ENCODE measurements at places on chromosomes 12 and 14. TPM values are rescaled to one million over a fixed set of nuclear protein-coding genes. Genes with fewer than 3 reads are reported as not detected.

DLGAP5 gene
- total RNA-seq = 1.2 TPM

C12orf50 gene
- not detected for total RNA-seq

- DNase-seq = peak; percentile 40
Measured at GRCh38 chr12:128449146-128449894, 182.3 kb downstream of the TMEM132C start.

DNA sequence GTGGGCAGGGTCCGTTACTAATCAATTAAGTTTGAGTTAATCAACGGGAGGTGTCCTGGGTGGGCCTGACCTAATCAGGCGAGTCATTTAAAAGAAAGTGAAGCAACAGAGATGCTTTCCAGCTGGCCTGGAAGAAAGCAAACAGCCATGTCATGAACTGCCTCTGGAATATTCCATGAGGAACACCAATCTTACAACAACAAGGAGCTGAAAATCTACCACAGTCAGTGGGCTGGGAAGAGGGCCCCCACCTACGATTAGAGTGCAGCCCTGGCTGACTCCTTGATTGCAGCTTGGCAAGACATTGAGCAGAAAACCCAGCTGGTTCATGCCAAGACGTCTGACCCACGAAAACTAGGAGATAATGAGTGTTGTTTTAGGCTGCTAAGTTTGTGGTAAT, 56.2 kb downstream of the SSPN start:
- no peak for DNase-seq

DNA sequence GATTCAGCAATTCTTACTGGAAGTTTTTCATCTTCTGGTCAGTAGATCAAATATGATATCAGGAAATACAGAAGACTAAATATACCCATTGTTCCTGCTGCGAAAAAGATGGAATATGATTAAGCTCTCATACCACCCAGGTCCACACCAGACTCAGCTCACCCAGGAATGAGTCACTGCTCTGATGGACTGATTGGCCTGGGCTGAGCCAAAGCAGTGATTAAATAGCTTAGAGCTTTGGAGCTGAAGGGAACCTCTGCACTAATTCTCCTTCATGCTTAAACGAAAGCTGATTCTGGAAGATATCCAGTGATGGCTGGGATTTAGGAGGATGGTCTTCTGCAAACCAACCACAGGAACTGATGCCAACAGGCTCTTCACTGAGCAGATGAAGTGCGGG, 62.0 kb upstream of the SYT1 start:
- DNase-seq = no peak

NOVA1 gene
- 25.1 TPM for total RNA-seq

SMIM41 gene
- total RNA-seq = 1.1 TPM

GRCh38 chr12:68180792-68181744, 21.5 kb upstream of the IFNG start:
- no peak for DNase-seq

EGLN3 gene
- 27.7 TPM for total RNA-seq

PMCH gene
- total RNA-seq = not detected

- DNase-seq = peak; percentile 88
Measured at GRCh38 chr12:57214398-57214781, 2.2 kb upstream of the NXPH4 start.

SUPT16H gene
- 76.2 TPM for total RNA-seq

GRCh38 chr14:60981633-60982455, 799 bp downstream of the SLC38A6 start:
- DNase-seq = peak; percentile 34

- no peak for DNase-seq
Measured at GRCh38 chr12:16019136-16019535, 108.0 kb downstream of the DERA start.

FANCM gene
- total RNA-seq = 4.0 TPM

CD163 gene
- total RNA-seq = 30.1 TPM

- DNase-seq = no peak
Measured at GRCh38 chr12:46265734-46266133, 3.1 kb downstream of the SLC38A1 start.

- DNase-seq = no peak
Measured at GRCh38 chr12:121774968-121775474, 18.5 kb downstream of the RHOF start.

DNA sequence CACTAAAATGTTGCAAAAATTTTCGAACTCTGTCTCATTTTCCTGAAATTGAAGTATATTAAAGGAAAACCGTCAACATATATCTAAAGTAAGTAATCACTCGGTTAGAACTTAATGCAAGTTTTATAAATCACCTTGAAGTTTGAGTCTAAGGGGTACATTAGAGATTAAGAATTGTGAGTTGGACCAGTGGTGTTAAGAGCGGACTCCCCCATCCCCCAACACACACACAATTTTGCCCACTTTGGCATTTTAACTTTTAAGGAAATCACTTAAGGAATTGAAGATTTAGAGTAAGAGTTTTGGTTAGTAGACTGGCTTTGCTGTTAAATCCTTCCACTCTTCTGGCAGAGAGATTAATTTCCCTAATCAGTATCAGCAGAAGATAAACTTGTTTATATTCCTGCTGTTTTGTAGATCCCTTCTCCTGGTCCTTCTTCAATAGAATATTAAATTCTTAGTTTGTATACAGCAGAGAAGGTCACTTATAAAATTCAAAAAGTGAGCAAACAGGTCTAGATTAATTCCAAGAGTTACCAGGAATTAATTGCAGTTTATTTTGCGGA, 1.5 kb downstream of the HIF1A start:
- DNase-seq = peak; percentile 20

SLC35E3 gene
- total RNA-seq = under 0.01 TPM

- DNase-seq = no peak
Measured at GRCh38 chr12:119202544-119202943, 23.8 kb downstream of the HSPB8 start.

- DNase-seq = peak; percentile 30
Measured at GRCh38 chr14:20657216-20658211, 16.0 kb upstream of the OR6S1 start.

GRCh38 chr12:59121451-59121850, 201.1 kb upstream of the LRIG3 start:
- no peak for DNase-seq

GRCh38 chr14:87995500-87996290, 2.7 kb upstream of the GALC start:
- DNase-seq = peak; percentile 45

- no peak for DNase-seq
Measured at GRCh38 chr14:72961579-72962335, 35.5 kb downstream of the DCAF4 start.

- no peak for DNase-seq
Measured at GRCh38 chr12:113658006-113658655, 186.5 kb upstream of the LHX5 start.

- DNase-seq = peak; percentile 41
Measured at GRCh38 chr12:121579190-121579791, 1.5 kb downstream of the KDM2B start.

- DNase-seq = no peak
Measured at GRCh38 chr14:105317546-105317945, 3.0 kb downstream of the PACS2 start.

DNA sequence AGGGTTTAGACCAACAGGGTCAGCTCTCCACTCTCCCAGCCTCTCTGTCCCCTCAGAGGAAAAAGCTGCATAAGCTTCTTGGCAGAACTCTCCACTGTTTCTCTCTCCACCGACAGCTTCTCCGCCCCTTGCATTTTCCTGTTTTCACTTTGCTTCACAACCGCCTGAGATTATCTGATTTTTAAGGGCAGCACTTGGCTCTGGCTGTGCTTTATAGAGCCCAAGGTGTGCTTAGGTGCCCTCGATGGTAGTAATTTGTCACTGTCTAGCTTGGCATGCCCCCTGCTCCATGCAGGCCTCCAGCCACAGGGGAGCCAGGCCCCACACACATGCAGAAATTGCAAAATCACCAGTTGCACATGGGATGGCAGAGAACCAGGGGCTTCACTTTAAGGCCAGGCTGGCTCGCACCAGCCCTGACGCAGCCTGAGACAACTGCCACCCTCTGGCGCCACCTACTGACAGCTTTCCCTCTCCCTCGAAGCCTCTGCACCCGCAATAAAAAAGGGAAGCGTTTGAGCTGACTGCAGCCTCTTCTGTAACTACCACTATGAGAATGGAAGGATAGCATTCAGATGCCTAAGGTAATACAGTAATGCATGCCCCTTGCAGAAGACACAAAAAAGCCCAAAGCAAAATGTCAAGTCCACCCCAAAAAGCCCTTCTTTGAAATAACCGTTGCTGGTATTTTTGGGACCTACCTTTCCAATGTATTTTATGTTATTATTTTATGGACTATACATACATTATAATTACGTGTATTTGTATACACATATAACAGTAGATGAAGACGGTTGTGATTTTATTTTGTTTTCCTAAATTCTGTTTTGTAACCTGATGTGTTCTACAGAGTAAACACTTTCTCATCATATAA, 32.0 kb upstream of the RIMBP2 start:
- peak; percentile 76 for DNase-seq

SRGAP1 gene
- 5.7 TPM for total RNA-seq

DNA sequence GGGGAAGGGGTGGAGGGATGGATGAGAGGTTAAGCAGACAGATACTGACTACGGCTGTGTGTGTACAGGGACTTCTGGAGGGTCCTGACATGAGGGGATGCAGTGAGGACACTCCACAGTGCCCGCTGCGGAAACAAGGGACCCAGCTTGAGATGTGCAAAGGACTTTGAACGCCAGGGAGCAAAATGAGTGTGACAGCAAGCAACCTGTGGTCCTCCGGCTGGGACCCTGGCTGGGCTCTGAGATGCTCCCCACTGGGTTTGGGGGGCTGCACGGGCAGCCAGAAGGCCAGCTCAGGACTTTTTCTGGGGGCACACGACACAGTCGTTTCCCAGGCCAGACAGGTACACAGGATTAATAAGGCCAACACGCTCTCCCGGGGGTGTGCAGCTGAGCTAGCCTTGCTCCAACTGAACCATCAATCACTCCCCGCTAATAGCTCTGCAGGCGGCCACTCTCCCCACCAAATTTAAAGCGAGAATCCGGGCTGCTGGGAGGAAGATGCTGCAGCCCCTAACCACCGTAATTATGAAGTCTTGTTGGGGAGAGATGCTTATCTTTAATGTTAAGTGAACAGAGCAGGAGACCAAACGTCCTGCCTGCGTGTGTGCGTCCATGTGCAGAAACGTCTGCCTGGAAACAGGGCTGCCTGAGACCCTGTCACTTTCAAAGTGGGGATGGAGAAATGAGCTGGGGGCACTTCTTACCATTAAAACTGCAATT, 51.6 kb upstream of the DLK1 start:
- DNase-seq = no peak

RPGRIP1 gene
- 0.29 TPM for total RNA-seq

DNA sequence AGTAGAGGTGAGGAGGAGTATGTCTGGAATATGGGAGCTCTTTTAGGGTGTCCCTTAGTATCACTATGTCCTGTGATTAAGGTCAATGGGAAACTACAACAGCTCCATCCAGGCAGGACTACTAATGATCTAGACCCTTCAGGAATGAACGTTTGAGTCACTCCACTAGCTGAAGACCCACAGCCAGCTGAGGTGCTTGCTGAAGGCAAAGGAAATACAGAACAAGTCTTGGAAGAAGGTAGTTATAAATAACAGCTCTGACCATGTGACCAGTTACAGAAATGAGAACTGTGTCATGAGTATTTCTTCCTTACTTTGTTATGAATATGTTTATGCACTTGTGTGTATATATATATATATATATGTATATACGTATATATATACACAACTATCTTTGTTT, 40.5 kb upstream of the USP44 start:
- DNase-seq = no peak

GRCh38 chr14:102905116-102906108, 17.1 kb upstream of the AMN start:
- DNase-seq = no peak

DNA sequence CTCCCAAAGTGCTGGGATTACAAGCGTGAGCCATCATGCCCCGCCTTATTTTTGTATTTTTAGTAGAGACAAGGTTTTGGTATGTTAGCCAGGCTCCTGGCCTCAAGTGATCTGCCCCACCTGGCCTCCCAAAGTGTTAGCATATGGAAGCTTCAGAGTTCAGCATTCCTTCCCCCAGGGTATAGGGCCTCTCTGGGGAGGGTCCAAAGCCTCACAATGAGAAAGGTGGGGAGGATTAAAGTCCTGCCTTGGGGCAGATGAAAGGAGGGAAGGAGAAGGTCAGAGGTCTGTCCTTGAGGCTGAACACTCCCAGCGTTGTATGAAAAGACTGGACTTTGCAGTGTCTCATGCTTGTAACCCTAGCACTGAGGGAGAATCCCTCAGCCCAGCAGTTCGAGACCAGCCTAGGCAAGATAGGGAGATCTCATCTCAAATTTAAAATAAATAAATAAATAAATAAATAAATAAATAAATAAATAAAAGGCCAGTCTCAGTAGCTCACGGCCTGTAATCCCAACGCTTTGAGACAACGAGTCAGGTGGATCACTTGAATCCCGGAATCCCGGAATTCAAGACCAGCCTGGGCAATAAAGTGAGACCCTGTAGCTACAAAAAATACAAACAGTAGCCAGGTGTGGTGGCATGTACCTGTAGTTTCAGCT, 22.0 kb upstream of the RCOR1 start:
- no peak for DNase-seq

REM2 gene
- total RNA-seq = not detected

CCER1 gene
- not detected for total RNA-seq

DNA sequence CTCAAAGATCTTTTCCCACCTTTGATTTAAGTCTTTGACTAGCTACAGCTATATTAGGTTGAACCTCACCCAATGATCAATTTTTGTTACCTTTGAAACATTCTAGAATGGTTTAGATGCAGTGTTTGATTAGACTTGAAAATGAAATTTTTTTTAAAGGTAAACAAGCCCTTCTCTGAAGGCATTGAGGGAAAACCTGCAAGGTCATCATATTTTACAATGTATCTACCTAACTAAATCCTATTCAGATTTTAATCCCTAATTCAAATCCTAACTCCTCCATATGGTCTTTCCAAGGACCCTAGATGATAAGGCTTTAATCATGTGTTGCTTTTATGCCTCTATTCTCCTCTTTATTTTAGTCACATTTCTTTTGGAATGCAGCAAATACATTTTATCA, 95.4 kb downstream of the ALG10B start:
- no peak for DNase-seq

GRCh38 chr14:58794993-58795762, 157.4 kb downstream of the DACT1 start:
- no peak for DNase-seq

- DNase-seq = no peak
Measured at GRCh38 chr14:66143387-66144112, 342.6 kb upstream of the CCDC196 start.

GRCh38 chr14:95143808-95144620, 13.3 kb downstream of the DICER1 start:
- no peak for DNase-seq

DNA sequence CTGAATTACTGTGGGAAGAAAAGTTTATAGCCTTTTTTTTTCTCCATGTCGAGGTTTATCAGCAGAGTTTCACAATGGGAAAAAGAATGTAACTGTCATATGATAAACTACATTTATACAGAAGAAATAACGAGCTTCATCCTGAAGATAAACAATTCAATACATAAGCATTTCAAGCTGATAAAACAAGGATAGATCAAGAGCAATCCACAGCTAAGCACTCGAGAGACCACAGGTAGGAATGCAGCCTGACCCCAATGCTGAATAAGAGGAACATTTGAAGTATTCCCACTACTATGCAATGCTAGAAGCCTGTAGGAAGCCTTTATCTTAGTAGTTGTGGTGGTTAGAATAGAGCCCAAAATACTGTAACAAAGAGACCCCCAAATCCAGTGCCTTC, 32.6 kb upstream of the DAAM1 start:
- DNase-seq = no peak

TMTC1 gene
- total RNA-seq = 34.0 TPM

- DNase-seq = no peak
Measured at GRCh38 chr14:75046275-75046674, 5.0 kb downstream of the MLH3 start.

GRCh38 chr14:94671870-94672444, 59.8 kb downstream of the SERPINA3 start:
- DNase-seq = peak; percentile 19
